CD8-positive, alpha-beta memory T cell (primary cell): ENCODE measurements at places on chromosomes 1 and 21.

GRCh38 chr1:214472364-214472763, 79.0 kb downstream of the PTPN14 start:
- DNase-seq = no peak

GRCh38 chr1:160813215-160813614, 17.2 kb downstream of the LY9 start:
- DNase-seq = no peak

GRCh38 chr1:28064064-28064463, 24.3 kb downstream of the EYA3 start:
- DNase-seq = no peak

DNA sequence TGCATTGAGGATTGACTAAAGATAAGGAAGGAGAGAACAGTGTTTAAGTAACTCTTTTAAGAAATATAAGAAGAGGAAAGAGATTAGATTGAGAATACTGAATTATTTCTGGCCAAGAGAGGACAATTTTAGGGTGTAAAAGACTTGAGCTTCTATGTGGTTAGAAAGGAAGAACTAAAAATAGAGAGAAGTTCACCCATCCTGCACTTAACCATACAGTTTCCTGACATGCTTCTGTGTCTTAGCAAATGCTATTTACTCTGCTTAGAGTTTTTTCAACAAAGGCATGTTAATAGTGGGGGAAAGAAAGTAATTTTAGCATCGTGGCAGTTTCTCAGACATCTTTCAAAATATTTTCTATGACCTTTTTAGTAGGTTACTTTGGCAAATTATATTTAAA, 122.8 kb upstream of the GPR52 start:
- DNase-seq = no peak

DNA sequence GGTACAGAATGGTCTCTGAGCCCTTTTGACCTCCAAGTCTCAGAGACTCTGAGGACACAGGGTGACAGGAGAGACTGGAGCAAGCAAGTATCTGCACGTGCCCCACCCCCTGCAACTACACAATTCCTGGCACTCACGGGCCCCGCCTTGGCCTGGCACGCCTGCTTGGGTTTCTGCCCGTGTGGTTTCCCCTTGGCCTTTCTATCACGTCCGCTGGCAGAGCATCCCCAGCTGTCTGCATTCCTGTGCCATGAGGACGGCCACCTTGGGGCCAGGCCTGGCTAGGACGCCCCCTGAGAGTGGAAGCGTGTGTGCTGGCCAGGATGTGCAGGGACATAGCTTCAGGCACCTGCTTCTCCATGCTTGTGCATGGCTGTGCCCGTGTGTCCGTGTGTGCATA, 14.3 kb upstream of the EDN2 start:
- DNase-seq = no peak

- no peak for DNase-seq
These were observed 893 bp upstream of the CFAP45 start for GRCh38 chr1:159900755-159901360.

DNA sequence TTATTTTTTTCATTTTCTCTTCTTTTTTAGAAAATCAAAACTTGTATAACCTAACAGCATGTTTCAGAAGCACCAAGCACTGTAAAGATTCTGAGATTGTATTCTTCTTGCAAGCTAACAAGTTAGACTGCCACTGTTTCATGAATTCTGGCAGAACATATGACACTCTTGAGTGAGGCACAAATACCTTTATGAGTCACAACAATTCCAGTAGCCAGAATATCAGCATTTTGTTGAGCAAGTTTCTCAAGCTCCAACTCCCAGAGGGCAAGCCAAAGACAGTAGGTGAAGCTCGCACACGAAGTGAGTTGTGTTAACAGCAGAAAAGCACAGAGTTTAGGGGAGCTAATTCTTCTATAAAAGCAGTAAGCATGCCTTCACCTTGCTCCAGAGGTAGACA, 268.8 kb upstream of the NCAM2 start:
- no peak for DNase-seq

GRCh38 chr1:241934201-241934848, 23.2 kb upstream of the BECN2 start:
- no peak for DNase-seq
